Forelimb muscle (tissue), 1 donor: ENCODE measurements at places on chromosomes 7 and 10. TPM values are rescaled to one million over a fixed set of nuclear protein-coding genes. Genes with fewer than 3 reads are reported as not detected.

- DNase-seq: no peak
These were observed 100.6 kb downstream of the LRRC4 start for GRCh38 chr7:127930341-127931328.

- DNase-seq: no peak
These were observed 594 bp upstream of the RP9 start for GRCh38 chr7:33109758-33110238.

DEPP1 gene
- polyA plus RNA-seq: 33.8 TPM

ANXA8L1 gene
- not detected for polyA plus RNA-seq

- no peak for DNase-seq
These were observed 126.2 kb downstream of the SORCS3 start for GRCh38 chr10:104767282-104767681.

DNA sequence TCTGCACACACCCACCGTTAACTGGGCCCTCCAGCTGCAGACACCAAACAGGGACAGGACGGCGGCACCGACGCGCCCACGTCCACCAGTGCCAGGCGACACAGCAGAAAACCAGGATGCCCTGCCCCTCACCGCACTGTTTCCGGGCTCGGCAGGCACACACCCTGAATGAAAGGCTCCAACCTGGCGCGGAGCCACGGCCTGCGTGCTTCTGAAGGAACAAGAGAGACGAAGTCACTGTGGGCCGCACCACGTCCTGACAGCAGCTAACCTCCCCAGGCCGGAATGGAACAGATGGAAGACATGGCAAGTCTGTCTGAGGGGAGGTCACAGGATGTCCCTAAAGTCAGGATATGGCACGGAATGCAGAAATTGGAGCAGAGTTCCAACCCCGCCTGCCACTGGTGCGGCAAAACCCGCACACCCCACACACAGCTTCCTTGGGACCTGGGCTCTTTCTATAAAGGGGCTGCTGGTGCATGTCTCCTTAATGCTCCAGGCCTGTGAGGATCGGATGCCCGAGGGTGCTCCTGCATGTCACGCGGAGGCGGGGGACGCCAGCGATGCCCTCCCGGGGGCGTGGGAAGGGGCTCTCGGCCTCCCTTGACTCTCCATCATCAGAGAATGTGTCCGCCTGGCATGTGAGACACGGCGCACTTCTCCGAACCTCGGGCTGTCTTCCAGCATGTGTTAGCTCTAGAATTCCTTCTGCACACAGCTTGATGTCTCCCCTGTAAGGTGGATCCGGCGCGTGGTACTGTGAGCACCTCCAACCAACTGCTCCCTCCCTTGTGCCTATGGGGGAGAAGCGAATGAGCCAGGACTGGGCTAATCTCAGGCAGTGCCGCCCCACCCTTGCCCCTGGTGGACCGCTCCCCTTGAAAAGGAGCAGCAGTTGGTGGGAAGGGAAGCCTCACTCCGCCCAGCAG, 3.9 kb upstream of the GPER1 start:
- no peak for DNase-seq

GRCh38 chr10:118672766-118673715, 77.6 kb upstream of the PRLHR start:
- no peak for DNase-seq

C10orf53 gene
- not detected for polyA plus RNA-seq

- DNase-seq: no peak
These were observed 339.2 kb upstream of the PODXL start for GRCh38 chr7:131895541-131896164.

GRCh38 chr7:145957160-145957890, 159.3 kb upstream of the CNTNAP2 start:
- DNase-seq: no peak

RBM20 gene
- polyA plus RNA-seq: 13.5 TPM

GRCh38 chr10:95291365-95292039, 699 bp upstream of the PDLIM1 start:
- no peak for DNase-seq

- DNase-seq: no peak
These were observed 16.2 kb downstream of the HSPB1 start for GRCh38 chr7:76318488-76319353.

SLC39A12 gene
- polyA plus RNA-seq: not detected

DNA sequence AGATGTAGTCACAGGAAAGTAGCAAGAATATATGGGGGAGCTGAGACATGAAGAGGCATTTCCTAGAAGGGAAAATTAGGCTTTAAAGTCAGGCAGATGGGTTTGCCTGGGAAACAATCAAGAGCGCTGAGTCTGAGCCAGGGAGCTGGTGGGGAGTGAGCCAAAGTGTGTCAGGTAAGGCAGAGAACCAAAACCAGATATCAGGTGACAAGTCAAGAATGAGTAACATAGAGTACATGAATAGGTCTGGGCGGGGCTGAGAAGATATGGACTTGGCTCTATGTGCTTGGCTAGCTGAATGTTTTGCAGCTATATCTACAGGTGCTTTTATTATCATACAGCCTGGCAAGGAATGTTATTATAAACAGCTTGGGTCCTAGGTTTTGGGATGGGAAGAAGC, 49.3 kb downstream of the GPR141 start:
- DNase-seq: no peak

DNA sequence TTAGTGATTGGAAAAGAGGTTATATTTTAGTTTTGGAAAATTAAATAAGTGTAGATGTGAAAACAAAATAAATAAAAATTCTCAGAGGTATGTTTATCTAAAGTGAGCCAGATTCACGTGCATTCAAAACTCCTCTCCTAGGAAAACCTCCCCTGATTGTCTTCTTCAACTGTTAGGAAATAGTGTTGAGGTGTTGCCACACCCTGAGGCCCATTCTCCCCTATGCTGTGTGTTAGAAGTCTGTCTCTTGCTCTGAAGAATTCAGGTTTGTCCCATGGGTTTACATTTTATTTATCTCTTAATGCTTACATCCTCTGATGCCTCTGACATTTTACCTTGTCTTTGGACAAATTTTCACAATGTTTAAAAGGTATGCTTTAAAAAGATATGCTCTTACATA, 40.3 kb downstream of the PTPRE start:
- no peak for DNase-seq

GRCh38 chr7:92648067-92648466, 57.9 kb upstream of the FAM133B start:
- no peak for DNase-seq

DNA sequence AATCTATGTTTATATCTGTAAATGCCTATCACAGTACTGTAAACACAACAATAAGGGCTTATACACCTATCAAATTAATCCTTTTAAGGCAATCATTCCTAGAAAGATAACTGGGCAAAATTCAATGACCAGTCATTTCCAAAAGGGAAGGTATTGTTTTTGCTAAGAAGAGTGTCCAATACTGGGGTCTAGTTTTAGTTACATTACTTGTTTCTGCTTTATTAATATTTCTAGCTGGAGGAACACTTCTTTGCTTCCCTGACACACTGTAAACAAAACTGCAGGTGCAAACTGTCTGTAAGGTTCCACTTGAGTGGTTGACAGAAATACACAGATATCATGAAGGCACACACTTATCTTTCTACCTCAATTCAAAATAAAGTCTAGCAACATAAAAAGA, 84.2 kb upstream of the FAM133B start:
- DNase-seq: no peak

- no peak for DNase-seq
These were observed 23.5 kb upstream of the EIF5AL1 start for GRCh38 chr10:79488870-79489269.

DNA sequence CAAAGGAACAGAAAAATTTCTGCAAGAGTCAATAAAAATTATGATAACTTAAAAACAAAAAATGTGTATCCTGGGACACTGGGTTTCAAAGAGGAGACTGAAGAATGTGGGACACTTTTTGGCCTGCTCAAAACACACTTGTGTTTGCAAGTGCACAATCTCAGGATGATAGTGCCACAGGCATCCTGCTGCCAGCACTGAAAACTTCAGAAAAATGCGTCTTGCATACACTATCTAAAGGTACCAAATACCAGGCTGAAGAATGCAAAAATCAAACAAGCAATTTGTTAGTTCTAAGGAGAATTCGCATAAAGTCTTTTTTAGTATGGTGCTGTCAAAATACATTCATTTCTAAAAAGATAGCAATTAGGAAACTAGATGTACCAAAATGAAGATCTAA, 38.1 kb downstream of the WASL start:
- no peak for DNase-seq

SAMD9 gene
- polyA plus RNA-seq: 2.6 TPM

DNA sequence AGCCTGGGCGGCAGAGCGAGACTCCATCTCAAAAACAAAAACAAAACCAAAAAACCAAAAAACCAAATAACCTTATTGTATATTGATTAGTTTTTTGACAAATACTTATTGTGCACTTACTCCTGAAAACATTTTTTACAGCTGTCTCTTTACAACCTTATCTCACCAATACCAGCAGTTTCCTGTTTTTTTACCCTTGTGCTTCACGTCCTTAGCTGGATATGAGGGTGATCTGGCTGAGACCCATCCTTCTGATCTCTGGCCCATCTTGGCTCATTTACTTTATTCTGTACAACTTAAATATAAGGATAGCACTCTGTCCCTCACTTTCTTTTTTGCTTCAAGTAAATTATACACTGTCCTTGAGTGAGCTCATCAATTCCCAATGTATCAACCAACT, 104.6 kb upstream of the DNAJB12 start:
- no peak for DNase-seq

SLC26A5 gene
- 0.13 TPM for polyA plus RNA-seq

GRCh38 chr10:314871-315270, 179.6 kb downstream of the ZMYND11 start:
- no peak for DNase-seq

DNA sequence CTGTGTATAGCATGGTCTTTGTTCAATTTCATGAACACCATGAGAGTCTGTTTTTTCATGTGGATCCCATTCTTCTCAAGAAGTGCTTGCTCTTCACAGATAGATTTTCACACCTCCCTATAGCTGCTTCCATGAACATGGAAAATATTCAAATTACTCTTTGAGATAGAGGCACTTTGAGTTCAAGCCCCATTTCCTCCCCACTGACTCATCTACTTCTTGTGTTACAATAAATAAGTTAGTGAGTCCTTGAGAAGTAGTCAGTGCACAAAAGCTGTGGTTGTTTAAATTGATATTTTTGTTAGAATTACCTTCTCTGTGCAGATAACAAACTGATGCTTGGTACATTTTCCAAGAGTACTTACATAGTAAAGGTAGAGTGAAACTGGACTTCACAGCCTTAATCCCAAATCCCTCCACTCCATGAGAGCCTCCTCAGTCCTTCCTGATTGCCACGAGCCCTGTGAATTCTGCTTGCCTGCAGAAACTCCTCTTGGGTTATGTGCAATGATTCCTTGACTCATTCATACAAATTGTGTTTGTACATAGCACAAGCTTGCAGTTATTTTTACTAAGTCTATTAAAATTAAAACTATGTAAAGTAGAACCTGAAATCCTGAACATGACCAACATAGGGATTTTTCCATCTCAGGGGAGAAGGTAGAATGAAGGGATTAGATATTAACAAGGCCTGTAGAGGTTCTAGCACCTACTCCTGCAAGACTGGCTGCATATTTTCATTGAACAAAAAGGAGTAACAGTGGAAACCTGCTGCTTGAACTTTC, 496.2 kb downstream of the TNS3 start:
- DNase-seq: no peak

MLXIPL gene
- 0.10 TPM for polyA plus RNA-seq

C7orf57 gene
- polyA plus RNA-seq: 0.06 TPM

GRCh38 chr7:44772440-44772839, 23.8 kb downstream of the ZMIZ2 start:
- DNase-seq: no peak

NANOS1 gene
- polyA plus RNA-seq: 6.7 TPM

GRCh38 chr10:110502072-110502845, 4.6 kb downstream of the DUSP5 start:
- no peak for DNase-seq

TMEM236 gene
- polyA plus RNA-seq: 0.46 TPM

BTBD16 gene
- polyA plus RNA-seq: 0.13 TPM

- no peak for DNase-seq
These were observed 34.6 kb downstream of the UBN2 start for GRCh38 chr7:139265673-139266072.

GDF10 gene
- polyA plus RNA-seq: 3.2 TPM

- no peak for DNase-seq
These were observed 39.4 kb downstream of the EN2 start for GRCh38 chr7:155497149-155497901.

PON3 gene
- polyA plus RNA-seq: 3.8 TPM

GRCh38 chr10:123301077-123301857, 147.1 kb downstream of the BUB3 start:
- DNase-seq: no peak

GRCh38 chr7:41940760-41941343, 238.0 kb upstream of the INHBA start:
- no peak for DNase-seq

- no peak for DNase-seq
These were observed 171.9 kb downstream of the OTUD1 start for GRCh38 chr10:23610626-23611307.

DNA sequence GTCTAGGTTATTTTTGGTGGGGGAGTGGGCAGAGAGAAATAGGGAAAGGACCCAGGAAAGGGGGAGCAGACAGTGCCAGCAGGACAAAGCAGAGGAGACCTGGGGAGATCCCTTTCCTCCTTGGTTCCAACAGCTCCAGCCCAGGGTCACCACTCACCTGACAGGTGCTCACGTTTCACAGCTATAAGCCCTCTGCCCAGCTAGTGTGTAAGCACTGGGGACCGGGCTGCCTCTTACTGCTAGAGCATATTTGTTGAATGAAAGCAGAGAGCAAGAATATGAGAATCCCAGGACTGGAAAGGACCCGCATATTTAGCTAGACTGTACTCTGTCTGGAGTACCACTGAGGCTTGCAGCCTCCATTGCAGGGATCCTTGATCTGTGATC, 6.7 kb downstream of the ZCCHC24 start:
- DNase-seq: no peak

DNA sequence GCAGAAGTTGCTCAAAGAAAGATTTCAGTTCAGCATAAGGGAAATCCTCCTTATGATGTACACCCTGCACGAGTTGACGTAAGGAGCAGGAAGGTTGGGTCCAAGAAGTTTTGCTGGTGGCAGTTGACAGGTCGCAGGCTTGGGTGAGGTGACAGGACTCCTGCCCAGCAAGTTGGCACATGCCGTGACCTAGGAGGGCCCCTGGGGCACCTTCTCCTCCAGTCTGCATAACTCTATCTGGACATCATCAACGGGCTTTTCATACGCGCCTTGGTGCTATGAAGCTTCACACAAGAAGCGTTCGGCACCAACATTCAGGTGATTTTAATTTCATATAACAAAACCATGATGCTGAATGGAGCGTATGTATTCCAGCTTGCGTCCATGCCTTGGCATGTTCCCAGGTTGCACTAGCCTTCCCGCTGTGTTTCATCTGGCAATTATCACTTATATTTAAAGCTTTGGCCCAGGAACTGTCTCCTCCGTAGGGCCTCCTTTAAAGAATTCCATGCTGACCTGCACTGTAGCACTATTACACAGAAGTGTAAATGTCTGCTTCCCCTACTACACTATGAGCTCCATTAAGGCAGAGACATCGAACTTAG, 651.6 kb upstream of the FOXK1 start:
- DNase-seq: no peak

CPXM2 gene
- polyA plus RNA-seq: 0.25 TPM

MASTL gene
- polyA plus RNA-seq: 5.3 TPM

DNA sequence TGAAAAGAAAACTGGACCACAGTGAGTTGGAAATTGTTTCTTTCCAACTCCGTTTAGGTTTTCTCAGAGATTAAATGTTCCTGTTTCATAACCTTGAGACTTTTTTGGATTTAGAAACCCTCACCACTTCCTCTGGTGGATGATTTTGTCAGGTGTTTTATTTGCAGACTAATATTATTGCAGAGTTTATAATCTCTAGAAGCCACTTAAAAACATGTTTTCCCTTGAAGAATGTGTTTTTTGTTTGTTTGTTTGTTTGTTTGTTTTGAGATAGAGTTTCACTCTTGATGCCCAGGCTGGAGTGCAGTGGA, 520 bp upstream of the MICU1 start:
- no peak for DNase-seq

MRLN gene
- 175 TPM for polyA plus RNA-seq

PPP1R17 gene
- not detected for polyA plus RNA-seq
